ENCODE measurements at places on chromosomes 1 and 21.

DNA sequence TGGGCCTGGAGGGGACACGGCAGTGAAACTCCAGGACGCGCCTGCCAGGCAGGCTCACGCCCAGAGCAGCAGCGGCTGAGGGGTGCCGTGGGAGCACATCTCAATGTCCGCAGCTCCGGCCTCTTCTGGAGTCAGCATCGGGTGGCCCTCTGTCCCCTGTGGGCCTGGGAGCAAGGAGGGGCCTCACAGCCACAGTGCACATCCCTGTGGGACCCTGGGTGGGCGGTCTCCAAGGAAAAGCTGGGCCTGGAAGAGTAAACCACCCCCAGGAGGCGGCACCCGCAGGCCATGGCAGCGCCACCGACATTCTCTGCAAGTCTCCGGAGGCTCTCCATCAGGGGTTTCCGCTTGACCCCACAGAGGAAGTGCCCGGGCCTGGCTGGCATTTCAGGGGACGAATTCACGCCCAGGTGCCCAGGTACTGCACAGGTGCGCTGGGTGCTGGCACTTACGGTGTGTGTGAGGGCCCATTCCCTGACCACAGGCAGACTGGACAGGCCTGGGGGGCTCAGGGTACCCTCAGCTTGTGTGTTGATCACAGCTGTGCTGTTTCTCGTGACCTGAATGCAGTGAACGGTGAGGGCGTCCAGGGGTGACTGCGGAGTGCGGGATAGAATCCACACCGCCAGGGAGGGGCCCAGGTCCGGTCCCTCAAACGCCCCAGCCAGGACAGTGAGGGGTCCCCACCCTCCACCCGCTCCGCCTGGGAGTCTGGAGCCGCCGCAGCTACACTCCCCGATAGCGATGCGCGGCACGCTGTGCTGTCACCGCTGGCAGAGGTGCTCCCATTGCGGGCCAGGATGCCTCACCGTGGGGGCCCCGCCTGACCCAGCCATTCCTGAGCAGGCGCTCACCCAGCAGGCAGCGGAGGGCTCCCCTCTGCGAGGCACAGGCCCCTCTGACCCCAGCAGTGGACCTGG is 16.6 kb upstream of the RNF223 start:
- DNase-seq = no peak

- DNase-seq = no peak
These were observed 34.8 kb upstream of the SAMD13 start for GRCh38 chr1:84266748-84267147.

DNA sequence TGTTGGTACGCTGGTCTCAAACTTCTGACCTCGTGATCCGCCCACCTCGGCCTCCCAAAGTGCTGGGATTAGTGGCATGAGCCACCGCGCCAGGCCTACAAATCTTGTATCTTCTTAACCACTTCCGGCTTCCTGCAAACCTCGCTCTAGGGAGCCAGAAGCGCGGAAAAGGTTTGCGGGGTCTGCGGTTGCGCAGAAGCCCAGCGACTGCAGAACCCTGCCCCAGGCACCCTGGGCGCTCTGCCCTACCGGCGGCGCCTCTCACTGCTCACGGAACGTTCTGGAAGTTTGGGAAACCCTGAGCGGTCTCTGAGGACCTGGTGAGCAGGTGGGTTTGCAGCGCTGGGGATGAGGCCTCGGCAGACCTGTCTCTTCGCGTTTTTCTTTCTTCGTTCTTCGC is at the start of gene C1orf146:
TSS of gene C1orf146 (plus strand) at position 195 of the 400 bp plus-strand sequence. CDS start 13,506 bp downstream, outside the sequence.
- DNase-seq = no peak

DNA sequence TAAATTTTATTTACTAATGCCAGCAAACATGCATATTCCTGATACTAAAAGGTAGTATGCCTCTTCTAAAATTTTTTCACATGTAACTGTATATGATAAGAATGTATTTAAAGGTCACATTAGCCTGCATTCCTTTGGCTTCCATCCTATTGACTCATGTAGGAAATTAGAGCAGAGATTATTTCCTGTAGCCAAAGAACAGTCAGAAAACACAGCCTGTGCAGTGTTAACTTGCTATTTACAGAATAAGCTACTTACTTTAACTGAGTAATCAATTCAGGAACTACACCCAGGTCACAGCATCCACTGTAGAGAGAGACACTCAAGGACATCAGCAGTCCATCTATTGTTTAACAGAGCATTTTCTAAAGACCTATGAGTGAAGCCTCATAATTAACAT is 154.5 kb upstream of the ADGRL4 start:
- no peak for DNase-seq

DNA sequence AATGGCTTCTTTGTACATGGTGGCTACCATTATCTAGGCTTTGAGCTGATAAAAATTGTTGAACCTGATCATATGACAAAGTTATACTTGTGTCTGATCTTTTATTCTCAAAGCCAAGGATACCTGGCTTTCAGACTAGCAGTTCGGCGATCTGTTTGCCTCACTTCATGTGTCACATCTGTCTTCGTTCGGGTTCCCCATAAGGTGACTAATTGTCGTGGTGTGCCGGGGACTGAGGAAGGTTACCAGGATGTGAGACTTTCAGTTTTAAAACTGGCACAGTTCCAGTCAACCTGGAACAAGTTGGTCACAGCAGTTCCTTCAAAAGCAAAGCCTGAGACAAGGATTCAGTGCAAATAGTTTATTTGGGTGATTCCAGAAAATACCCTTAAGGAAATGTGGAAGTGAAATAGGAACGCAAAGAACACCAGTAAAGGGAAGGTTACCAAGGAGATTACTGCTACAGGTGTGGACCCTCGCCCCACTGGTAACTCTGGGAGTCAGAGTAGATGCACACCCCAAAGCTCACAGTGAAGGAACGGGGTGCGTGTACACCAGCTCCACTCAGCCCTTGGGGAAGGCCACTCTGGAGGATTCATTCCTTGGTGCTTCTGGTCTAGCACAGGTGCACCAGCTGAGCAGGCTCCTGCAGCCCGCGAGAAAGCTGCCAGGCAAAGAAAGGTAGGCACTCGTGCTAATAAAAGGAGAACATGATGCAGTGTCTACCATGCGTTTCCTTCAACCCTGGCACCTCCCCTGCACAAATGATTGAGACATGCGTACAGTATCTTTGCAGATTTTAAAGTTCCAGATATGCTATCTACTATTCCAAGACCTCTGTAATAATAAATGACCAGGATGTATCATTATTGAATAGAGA is 69.0 kb downstream of the VWA5B1 start:
- peak; percentile 50 for DNase-seq
